Effector memory CD4-positive, alpha-beta T cell (primary cell): ENCODE measurements at places on chromosomes 6 and 20.

- H3K4me1 ChIP-seq, result no peaks in the 10 kb centered on the region
- no peaks in the 10 kb centered on the region for H3K27me3 ChIP-seq
- H3K27ac ChIP-seq, result no peak overlapping the region
- DNase-seq, result no peak
- no peak overlapping the region for H3K4me3 ChIP-seq
Measured at GRCh38 chr20:60990061-60990460, 262.0 kb upstream of the CDH4 start.

DNA sequence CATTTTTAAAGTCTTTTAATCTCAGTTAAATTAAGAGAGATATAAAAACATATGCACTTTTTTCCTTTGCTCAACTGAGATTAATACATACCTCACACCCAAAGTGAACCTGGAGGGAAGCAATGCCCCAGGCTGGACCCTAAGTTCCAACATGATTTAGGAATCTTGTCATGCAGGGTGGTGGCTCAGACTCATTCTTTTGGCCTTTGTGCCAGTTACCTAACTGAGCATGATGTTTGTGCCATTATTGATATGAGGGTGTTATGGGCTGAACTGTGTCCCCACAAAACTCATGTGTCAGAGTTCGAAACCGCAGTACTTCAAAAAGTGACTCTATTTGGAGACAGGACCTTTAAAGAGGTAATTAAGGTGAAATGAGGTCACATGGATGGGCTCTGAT lies 188.0 kb downstream of the ARHGAP18 start:
- H3K4me3 ChIP-seq, result no peak overlapping the region
- no peaks in the 10 kb centered on the region for H3K36me3 ChIP-seq
- DNase-seq, result no peak
- no peaks in the 10 kb centered on the region for H3K4me1 ChIP-seq

DNA sequence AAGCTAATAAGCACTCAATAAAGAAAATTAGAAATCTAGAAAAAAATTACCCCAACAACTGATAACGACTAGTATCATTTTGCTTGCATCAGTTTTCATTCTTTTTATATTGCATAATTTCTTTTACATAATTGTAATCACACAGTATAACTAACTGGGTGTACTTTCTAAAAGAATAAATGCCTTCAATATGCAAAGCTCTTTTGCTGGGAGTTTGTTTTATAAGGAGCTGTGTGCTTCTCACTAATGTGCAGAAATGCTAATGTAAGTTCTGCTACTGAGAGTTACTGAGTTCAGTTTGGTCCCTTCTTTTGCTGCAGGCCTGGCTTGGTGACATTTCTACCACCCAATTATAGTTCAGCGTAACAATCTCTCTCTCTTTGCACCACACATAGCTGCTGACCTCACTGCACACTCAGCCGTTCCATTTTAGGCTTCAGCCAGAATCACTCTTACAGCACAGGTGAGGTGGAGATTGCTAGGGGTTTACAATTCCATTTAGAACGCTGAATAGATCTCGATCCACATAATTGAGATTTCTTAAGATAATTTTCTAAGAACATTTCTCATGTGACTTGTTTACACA lies 20.9 kb upstream of the KLHL31 start:
- no peak overlapping the region for H3K27ac ChIP-seq
- H3K4me1 ChIP-seq, result no peaks in the 10 kb centered on the region
- no peaks in the 10 kb centered on the region for H3K36me3 ChIP-seq
- no peak overlapping the region for H3K4me3 ChIP-seq
- no peaks in the 10 kb centered on the region for H3K27me3 ChIP-seq
- no peak for DNase-seq

DNA sequence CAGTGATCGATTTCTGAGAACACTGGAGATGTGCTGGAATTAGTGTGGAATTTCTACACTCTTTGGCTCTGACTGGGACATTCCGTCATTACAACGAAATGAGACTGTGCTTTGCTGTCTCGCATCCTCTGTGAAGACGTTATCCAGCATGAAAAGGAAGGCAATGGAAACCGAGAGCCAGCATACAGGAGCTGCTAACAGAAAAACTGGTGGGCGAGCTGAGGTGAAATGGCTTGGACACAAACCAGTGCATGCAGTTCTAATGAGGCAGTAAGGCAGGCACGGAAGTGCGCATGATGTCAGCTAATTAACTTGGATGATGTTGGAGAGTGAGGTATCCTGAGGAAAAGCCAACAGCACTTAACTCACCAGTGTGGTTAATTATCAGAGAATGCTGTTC lies 202.8 kb upstream of the AGPAT4 start:
- H3K27ac ChIP-seq, result no peak overlapping the region
- H3K4me3 ChIP-seq, result no peak overlapping the region
- no peaks in the 10 kb centered on the region for H3K36me3 ChIP-seq
- H3K27me3 ChIP-seq, result no peaks in the 10 kb centered on the region
- no peak for DNase-seq

- DNase-seq, result no peak
- H3K27ac ChIP-seq, result no peak overlapping the region
- no peaks in the 10 kb centered on the region for H3K27me3 ChIP-seq
- H3K36me3 ChIP-seq, result no peaks in the 10 kb centered on the region
- peaks cover 9% of the 10 kb centered on the region for H3K4me1 ChIP-seq
Measured at GRCh38 chr6:149860834-149861602, 3.1 kb downstream of the LRP11 start.

DNA sequence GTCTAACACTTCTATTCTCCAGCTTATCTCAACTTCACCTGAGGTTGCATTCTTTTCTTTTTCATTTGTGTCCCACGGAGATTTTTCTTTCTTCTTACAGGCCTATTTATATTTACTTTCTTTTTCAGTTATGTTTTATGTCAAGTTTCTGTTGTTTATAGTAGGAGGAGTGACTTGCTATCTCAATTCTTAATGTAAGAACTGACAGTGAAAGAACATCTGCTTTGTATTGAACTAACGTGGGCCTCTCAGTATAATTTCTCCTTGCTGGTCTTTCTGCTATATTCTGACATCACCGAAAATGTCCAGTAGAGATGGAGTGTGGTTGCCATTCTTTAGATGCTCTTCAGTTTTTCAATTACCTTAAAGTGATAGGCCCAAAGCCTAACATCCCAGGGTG lies 521.7 kb downstream of the EPM2A start:
- H3K4me1 ChIP-seq, result no peaks in the 10 kb centered on the region
- no peaks in the 10 kb centered on the region for H3K27me3 ChIP-seq
- H3K4me3 ChIP-seq, result no peak overlapping the region
- H3K27ac ChIP-seq, result no peak overlapping the region
- no peaks in the 10 kb centered on the region for H3K36me3 ChIP-seq
- DNase-seq, result no peak

GRCh38 chr20:32823737-32824588 lies 4.2 kb downstream of the MAPRE1 start:
- no peak overlapping the region for H3K4me3 ChIP-seq
- no peak for DNase-seq
- H3K27me3 ChIP-seq, result no peaks in the 10 kb centered on the region
- H3K4me1 ChIP-seq, result peaks cover 28% of the 10 kb centered on the region

- H3K27me3 ChIP-seq, result peaks cover 50% of the 10 kb centered on the region
- DNase-seq, result no peak
- no peak overlapping the region for H3K27ac ChIP-seq
- H3K4me3 ChIP-seq, result no peak overlapping the region
- peaks cover 26% of the 10 kb centered on the region for H3K4me1 ChIP-seq
- no peaks in the 10 kb centered on the region for H3K36me3 ChIP-seq
Measured at GRCh38 chr6:137486416-137486815, 7.8 kb downstream of the OLIG3 start.

DNA sequence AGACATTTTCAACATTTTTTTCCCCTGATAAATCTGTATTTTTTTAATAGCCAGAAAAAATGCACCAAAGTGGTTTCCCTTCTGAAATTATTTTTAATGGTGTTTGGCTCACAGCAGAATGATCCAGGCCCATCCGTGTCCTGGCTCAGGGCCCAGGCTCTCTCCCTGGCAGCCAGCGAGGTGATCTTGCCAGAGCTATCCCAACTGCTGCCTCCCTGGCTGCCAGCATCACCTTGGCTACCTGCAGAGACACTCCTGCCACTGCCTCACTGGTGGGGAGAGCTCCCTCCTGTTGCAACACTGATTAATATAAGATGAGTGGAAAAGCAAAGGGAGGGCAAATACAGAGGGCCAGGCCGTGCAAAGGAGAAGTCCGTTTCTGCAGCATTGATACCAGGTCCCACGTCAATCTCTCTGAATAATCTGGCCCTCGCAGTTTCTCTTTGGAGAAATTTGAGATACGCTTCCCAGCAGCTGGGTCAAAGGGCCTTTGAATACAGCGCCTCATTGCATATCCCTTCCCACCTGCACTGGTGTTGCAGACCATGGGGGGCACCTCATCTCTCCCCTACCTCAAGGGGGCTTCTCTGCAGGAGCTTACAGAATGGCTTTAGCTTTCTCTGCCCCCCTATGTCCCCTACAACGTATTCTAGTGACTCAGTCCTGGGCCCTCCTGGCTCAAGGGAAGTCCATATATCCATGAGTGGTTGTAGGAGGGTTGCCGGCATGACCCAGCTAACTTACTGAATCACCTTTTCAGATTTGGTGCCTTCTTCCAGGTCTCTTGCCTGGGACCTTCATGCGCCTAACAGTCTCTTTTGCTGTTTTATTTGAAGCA lies 12.8 kb upstream of the DSTN start:
- H3K27ac ChIP-seq, result no peak overlapping the region
- no peaks in the 10 kb centered on the region for H3K36me3 ChIP-seq
- H3K4me3 ChIP-seq, result no peak overlapping the region
- H3K27me3 ChIP-seq, result no peaks in the 10 kb centered on the region
- no peak for DNase-seq
- no peaks in the 10 kb centered on the region for H3K4me1 ChIP-seq

DNA sequence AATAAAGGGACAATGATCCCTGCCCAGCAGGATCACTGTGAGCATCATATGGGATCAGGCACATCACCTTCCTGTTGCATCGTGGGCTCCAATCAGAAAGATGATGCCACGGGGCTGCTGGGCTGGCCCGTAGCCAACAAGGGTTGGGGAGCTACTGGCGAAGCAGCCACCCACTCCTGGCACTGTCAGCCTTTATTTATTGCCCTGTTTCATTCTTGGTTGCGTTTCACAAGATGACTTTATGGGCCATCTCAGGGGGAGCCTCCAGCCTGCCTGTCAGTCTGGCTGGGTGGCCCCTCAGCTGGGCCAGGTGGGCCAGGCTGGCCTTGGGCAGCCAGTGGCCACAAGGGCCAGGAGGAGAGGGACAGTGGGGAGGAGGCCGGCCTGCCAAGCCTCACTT lies 17.3 kb downstream of the VSTM2L start:
- no peak overlapping the region for H3K27ac ChIP-seq
- no peaks in the 10 kb centered on the region for H3K27me3 ChIP-seq
- no peaks in the 10 kb centered on the region for H3K36me3 ChIP-seq
- H3K4me3 ChIP-seq, result no peak overlapping the region
- H3K4me1 ChIP-seq, result no peaks in the 10 kb centered on the region
- no peak for DNase-seq
